Breast epithelium (tissue), 4 donors: ENCODE measurements at places on chromosomes 3 and 15. TPM values are rescaled to one million over a fixed set of nuclear protein-coding genes. Genes with fewer than 3 reads are reported as not detected.

DNA sequence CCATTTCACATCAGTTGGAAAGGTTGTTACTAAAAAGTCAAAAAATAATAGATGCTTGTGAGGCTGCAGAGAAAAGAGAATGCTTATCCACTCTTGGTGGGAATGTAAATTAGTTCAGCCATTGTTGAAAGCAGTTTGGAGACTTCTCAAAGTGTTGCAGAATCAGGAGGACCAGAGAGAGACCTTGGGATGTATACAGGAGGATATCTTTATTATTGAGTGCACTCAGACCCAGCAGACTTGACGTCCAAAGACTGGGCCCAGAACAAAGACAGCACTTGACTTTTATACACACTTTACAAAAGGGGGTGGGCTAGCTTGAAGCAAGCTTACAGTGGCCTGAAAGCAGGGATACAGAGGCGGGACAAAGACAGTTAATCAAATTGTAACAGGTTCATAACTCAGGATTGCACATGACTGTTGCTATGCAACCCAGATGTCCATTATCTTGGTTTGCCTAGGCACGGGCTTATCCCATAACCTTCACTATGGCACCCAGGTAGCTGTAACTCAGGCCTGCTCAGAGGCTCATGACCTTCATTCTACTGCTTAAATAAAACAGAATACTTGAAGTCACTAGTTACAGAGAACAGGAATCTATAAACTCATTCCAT, 127.7 kb downstream of the SPATA16 start:
- no peak for DNase-seq

GRCh38 chr15:51737522-51738305, at the start of gene LYSMD2:
Gene LYSMD2, minus strand, starts transcription at chr15:51737655. Its CDS starts 33 bp downstream, at chr15:51737622.
- peak; percentile 58 for DNase-seq

- no peak for DNase-seq
Observed at GRCh38 chr3:127531821-127532220, 58.7 kb downstream of the TPRA1 start.

DNA sequence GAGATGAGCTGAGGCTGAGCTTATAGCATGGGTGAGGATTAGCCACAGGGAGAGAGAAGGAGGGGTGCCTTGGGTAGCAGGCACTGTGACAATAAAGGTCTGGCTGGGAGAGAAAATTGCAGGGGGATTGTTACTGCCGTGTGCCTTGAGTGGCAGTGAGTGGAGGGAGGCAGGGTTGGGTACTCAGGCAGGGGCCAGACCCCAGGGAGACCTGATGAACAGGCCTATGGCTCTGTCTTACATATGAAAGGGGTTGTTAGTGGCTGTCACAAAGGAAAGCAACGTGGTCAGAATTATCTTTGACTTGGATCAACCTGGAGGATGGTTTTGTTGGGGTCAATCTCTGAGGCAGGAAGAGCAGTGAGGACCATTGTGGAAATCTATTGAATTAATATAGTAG, 84.5 kb downstream of the LRTM1 start:
- no peak for DNase-seq

DNA sequence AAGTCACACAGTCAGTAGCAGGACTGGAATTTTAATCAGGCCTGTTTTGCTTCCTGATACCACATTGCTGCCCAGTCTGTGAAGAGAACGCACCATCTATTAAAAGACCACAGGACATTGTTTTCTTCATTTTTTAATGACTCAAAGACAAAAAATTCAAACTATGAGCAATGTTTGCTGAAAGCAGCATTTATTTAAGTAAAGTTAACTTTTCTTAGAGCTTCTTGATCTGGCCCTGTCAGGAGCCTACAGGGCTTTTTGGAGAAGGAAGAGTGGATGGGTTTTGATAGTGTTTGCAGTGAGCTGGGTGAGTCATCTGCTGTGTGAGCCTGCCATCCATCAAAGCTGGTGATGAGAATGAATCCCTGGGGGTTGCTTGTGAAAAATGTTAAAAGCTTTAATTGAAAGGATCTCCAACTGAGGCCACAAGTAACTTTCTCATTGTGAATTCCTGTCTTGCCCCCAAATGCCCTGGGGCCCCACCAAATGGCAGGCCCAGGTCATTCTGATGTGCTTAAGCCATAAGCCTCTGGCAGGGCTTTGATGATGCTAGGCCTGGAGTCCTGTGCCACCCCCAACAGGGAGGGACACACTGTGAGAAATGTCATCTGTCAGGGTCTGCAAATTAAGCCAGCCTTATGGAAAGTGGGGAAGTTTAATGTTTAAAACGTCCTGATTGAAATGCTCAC, 136.2 kb upstream of the PFN2 start:
- DNase-seq = no peak

DNA sequence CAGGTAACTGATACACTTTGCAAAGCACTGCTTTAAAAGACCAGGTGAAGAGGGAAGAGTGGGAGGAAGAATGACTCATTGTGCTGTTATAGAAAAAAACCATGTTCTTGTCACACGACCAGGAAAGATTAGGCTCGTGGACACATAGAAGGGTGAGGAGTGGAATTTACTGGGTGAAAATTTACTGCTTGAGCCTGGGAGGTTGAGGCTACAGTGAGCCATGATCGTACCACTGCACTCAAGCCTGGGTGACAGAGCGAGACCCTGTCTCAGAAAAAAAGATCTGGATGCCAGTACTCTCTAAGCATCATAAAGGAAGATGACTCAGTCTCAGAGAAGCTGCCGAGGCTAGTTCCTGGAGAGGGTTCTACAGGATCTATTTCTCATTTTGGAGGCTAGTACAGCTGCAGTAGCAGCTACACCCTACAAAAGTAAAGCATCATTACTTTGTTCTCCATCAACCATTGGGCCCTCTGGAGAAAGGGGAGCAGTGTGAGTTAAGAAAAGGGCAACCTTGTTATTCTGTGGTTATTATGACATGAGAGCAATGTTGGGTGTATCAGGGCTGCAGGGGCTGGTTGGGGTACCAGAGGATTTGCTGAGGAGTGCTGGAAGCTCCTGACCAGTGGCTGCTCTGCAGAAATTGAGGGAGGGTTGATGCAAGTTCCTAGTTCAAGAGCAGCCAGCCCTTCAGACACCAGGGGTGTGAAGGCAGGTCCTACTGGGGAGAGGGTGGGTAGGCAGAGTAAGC, 75.4 kb downstream of the CMTM8 start:
- no peak for DNase-seq

GRCh38 chr15:48924528-48925393, 39.0 kb downstream of the SHC4 start:
- DNase-seq = no peak

DNA sequence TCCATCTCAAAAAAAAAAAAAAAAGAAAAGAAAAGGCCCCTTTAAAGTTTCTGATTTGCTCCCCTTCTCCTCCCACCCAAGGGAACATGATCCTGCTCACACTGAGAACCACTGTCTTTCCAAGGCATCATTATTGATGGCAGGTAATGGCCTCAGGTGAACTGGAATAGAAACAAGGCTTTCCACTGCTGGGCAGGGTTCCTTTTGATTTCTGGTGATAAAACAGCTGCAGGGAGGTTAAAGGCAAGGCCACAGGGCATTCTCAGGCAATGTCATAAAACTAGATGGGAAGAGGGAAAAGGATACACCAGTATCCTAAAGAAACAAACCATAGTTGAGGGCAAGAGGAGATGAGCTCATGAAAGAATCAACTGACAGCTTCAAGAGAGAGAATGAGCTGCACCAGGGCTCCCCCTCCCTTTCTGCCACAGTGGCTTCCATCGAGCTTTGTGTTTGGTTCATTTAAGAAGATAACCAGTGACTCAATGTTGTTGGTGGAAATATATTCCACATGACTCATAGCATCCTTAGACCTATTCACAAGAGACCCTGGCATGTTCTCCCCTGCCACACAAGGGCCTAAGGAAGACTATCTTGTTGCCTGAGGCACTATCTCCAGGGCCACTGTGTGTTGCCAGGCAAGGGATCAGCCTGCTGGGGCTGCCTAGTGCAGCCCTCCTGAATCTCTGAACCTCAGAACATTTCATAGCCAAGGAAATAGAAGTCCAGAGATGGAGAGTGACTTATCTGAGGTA, 86.4 kb downstream of the WDR76 start:
- no peak for DNase-seq

GRCh38 chr15:32123473-32123872, 93.2 kb downstream of the CHRNA7 start:
- DNase-seq = no peak

DNA sequence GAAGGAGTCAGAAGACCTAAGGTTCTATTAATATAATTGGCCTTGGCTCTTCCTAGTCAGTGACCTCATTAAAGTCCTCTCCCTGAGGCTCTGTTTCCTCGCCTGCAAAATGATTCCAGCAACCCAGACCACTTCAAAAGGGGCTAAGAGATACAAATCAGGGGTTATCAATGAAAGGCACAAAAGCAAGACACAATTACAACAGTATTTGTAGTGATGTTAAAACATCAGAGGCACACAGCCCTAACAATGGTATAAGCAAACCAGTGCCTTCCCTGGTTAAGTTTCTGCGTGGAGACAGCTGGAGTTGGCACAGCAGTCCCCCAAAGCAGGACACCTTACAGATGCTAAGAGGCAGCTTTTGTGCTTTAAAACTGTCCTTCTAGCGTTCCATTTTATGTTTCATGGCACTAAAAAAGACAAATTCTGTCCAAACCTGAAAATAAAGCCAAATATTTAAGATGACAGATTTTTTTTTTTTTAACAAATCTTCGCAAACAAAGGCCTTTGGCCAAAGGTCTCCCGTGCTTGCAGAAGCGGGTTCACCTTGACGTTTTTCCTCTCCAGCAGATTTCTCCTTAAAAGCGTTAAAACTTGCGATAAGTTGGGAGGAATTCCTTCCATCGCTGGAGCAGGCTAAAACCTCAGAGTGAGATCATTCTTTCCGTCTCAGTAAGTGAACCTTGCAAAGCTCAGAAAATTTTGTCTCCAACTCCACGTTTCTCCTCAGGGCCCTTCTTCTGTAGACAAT, 999 bp downstream of the ZNF280D start:
- no peak for DNase-seq

DNA sequence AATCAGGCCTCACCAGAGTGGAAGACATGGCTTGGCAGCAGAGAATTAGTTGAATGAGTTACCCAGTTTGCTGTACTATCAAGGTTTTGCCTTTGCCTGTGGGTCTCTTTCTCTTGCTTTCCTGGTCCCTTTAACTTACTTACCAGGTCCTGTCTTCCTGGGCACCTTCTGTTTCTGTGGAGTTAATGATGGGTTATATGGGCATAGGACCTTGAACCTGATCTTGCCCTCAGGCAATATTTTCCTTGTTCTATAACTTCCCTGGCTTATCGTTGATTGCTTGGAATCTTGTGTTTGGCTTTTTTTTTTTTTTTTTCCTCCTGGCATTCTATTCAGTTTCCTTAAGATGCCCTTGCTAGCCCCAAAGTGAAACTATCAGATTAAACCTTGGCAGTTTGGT, 106.8 kb downstream of the HHLA2 start:
- DNase-seq = no peak

GRCh38 chr3:31041161-31041978, 146.9 kb upstream of the GADL1 start:
- no peak for DNase-seq

- DNase-seq = no peak
Observed at GRCh38 chr15:98896802-98897732, 110.5 kb downstream of the PGPEP1L start.

- no peak for DNase-seq
Observed at GRCh38 chr15:38308797-38309196, 56.2 kb downstream of the SPRED1 start.

DNA sequence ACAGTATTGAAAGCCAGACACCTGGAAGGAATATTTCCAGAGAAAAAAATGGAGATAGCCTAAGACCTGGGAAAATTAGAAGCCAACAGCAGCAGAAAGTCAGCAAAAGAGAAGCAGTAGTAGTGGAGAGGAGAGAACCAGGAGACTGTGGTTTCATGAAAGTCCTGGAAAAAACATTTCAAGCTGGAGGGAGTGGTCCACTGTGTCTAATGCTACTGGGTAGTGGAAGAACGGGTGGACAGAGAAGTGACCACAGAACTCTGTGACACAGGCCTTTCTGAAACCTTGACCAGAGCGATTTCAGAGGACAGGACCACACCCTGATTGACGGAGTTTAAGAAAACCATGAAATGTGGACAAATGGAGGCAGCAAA, 15.3 kb upstream of the SH3BP5 start:
- DNase-seq = no peak

DNA sequence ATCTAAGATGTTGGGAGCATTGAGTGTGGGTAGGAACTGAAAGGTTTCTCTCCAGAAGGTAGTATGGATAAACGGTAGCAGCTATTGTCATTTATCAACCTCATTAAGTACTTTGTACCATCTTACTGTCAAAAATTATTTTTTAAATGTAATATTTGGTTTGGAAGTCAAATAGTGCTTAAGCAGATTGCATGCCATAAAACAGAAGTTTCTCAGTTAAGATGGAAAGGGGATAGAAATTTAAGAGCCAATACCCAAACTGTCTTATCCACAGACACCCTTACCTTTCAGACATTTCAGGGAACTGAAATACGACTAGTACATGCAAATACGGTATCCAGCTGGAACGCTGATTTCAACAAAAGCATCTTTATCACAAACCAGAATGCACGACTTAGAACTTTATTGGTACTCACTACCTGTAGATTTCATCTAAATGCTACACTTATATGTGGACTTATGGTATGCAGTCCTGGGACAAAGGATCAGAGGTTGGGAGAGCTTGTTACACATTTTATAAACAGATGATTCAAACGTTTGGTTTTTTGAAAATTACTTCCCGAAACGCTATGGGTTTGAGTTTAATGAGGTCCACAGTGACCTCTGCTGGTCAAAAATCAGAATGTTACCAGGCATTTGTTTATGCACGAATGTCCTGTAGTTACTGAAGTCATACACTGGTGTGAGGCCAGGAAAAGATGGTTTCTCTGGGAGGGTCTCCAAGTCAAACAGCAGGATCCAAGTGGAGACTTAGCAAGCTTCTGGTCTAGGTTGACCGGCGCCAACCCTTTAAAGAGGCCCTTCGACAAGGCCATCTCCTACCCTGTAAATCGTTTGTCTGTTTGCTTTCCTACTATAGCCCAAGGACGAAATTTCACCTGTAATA, 45.7 kb upstream of the DUT start:
- DNase-seq = no peak

DNA sequence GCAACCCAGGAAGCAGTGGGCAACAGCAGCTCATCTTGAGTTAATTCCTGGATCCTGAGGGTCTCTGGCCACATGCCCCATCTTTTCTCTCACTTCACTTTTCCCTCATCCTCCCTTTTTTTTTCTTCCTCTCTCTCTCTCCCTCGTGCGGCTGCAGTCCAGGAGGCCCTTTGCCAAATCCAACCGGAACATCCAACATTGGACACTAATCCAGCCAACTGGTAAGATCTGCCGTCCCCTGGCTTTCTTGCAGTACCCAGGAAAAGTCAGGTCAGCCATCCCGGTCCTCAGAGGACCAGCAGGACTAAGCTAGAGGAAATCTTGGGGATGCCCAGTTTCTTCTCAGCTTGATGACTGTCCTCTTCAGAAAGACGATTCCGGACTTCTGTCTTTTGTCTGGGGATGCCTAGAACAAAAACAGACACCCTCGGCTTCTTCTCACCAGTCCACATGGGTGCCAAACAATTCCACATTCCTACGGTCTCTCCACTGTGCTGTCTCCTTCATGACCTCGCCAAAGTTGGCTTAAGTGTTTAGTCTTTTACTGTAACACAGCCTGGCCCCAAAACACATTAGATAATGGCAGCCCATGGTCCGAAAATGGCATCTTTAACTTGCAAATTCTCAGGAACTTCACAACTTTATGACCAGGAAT, 115.6 kb downstream of the GSK3B start:
- no peak for DNase-seq

MYLK gene
- total RNA-seq = 87.2 TPM

LRRIQ4 gene
- total RNA-seq = not detected

LRIG1 gene
- 131 TPM for total RNA-seq

GASK1A gene
- 22.6 TPM for total RNA-seq

RBPMS2 gene
- total RNA-seq = not detected

ENTPD3 gene
- total RNA-seq = 7.5 TPM

HTR3E gene
- not detected for total RNA-seq
